Hematopoietic multipotent progenitor cell treated with erythropoietin and hydrocortisone succinate and interleukin-3 and kit ligand, for 6 days (in vitro differentiated cells): ENCODE measurements at places on chromosomes 1 and 21.

- no peak for DNase-seq
Measured at GRCh38 chr1:14549897-14550620, 48.4 kb upstream of the KAZN start.

- DNase-seq = no peak
Measured at GRCh38 chr1:237879195-237879594, 11.5 kb downstream of the ZP4 start.

DNA sequence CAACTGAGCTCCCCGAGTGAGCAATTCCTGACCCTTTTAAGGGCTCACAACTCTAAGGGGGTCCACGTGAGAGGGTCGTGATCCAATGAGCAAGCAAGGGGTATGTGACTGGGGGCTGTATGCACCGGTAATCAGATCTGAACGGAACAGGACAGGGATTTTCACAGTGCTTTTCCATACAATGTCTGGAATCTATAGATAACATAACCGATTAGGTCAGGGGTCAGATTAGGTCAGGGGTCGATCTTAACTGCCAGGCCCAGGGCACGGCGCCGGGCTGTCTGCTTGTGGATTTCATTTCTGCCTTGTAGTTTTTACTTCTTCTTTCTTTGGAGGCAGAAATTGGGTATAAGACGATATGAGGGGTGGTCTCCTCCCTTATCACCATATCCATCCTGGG is 30.7 kb upstream of the OPRD1 start:
- DNase-seq = no peak

GRCh38 chr1:46544561-46545240 is 6.7 kb downstream of the KNCN start:
- peak; percentile 65 for DNase-seq

GRCh38 chr21:42711667-42712066 is 58.2 kb downstream of the PDE9A start:
- DNase-seq = no peak
